ENCODE measurements at places on chromosomes 7 and 10.

DNA sequence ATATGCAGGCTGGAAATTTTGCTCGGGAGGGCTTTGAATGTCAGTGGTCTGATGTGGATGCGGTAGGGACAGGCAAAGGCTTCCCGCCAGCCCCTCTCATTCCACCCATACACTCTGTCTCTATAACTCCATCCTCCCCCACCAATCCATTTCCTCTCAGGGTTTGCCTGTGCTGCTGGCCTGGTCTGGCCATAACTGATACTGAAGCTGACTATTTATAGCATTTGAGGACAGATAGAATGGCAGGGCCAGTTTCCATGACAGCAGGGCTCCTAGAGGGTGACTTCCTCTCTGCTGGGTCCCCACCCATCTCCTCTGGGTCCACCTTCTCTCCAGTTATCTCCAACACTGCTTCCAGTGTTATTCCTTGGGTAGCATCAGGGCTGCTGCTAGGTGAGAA, 6.6 kb upstream of the PDLIM1 start:
- no peak for DNase-seq

DNA sequence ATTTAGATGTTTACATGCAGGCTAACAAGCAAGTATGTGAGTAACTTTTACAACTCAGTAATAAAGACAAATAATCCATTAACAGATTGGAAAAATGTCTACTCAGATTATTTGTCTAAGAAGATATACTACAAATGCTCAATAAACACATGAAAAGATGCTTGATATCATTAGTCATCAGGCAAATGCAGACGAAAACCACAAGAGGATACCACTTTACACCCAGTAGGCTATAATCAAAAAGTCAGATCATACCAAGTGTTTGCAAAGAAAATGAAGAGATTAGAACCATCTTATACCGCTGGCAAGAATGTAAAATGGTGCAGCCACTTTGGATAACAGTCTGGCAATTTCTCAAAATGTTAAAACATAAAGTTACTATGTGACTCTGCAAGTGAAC, 84.1 kb downstream of the MALSU1 start:
- DNase-seq, result no peak

DNA sequence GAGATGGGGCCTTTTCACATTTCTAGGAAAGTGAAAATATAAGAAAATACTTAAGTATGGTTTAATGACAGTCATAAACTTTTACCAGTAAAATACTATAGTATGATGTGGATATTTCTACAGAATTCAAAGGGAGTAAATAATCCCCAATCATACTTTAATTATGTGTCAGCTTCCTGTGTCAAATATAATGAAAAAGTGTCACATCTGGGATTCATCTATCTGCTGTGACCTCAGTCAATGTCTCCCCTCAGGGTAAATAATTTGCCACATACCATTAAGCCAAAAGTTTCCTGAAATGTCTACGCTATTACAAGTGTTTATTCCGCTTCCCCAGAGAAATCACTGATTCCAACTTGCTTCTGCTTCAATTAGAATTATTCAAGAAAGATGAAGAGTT, 110.5 kb downstream of the ITGA8 start:
- DNase-seq, result no peak

GRCh38 chr7:29328045-29328444, 133.5 kb downstream of the CHN2 start:
- no peak for DNase-seq

GRCh38 chr10:96826438-96826837, 5.7 kb upstream of the LCOR start:
- DNase-seq, result no peak

DNA sequence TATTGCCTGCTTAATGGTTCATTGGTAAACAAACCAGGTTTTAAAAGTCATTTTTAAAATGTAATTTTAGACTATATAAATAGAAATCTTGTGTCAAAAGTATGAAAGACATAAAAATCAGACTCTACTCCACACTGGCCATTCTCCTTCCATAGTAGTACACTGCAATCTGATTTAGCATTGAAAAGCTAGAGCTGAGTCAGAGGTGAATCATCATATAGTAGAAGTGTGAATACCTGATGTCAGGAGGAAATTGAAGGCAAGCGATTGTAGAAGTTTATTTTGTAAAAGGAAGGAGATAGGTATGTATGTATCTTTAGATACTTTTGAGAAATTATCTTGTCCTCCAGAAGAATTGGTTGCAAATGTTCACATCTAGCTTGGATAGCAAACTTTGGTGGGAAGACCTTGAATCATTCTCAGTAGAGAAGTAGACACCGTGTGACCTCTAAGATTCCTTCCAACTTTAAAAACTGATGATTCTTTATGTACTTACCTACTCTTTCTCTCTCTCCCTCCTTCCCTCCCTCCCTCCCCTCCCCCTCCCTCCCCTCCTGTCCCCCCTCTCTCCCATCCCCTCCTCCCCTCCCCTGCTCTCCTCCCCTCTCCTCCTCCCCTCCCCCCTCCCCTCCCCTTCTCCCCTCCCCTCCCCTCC, 88.1 kb downstream of the BTAF1 start:
- DNase-seq, result no peak

DNA sequence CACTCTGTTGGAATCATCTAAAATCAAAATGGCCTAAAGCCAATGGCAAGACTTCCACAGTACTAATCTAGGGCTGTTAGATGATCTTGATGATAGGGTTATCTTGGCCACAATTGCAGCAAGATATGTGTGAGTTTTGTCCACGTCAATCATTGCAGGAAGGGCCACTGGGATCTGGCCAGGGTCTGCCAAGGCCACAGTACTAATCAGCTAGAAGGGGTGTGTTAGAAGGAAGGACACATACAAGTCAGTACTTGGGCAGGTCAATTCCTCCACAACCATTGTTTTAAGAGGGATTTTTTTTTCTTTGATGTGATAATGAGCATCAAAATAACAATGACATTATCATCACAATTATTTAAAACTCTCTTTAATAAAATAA, 1.6 kb downstream of the LMOD2 start:
- DNase-seq, result no peak

DNA sequence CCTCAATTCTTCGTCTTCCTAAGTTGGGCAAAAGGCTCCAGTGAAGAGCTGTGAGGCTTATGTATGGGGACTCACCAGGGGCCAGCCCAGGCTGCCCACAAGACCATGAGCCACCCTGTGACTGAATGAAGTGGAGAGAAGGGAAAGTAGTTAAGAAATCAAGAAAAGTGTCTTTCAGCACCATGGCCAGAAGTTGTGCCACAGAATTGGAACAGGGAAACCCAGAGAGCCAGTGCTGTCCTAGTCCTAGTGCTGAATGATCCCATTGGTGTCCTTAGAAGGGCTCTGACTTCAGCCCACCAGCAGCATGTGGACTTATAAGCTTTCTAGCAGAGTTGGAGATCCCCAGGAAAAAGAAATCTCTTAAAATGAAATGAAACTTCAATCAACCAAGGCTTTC, 37.0 kb upstream of the CCSER2 start:
- no peak for DNase-seq

DNA sequence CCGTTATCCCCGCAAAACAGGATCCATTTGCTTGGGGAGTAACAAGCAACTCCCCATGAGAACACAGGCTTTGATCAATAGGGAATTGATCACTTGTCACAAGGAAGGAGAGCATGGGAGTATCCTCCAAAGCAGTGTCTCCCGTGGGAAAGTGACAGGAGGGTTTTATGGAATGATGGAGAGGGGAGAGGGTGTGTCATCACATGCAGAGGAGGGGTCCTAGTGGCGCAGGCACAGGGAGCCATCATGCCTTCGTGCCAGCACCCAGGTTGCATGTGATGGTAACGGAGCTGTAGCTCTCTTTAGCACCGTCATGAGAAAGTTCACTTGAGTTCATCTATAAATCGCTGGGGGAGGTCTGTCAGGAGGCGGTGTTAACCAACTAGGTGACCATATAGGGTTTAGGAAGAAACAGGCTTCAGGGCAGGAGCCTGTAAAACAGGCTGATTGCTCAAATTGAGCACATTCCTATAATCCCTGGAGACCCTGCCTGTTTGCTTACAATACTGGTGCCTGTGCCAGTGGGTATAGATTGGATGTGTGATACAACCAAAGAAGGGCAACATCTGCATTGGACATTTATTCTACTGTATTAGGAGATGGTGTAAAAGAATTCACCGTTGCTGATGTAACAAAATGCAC, 428.5 kb downstream of the GALNT17 start:
- DNase-seq, result no peak

- no peak for DNase-seq
These were observed 19.9 kb downstream of the AKR1C2 start for GRCh38 chr10:4983615-4984216.

GRCh38 chr7:29077854-29078253, 68.5 kb downstream of the CPVL start:
- DNase-seq, result no peak

- no peak for DNase-seq
These were observed 8.5 kb upstream of the BAG3 start for GRCh38 chr10:119642556-119643111.

DNA sequence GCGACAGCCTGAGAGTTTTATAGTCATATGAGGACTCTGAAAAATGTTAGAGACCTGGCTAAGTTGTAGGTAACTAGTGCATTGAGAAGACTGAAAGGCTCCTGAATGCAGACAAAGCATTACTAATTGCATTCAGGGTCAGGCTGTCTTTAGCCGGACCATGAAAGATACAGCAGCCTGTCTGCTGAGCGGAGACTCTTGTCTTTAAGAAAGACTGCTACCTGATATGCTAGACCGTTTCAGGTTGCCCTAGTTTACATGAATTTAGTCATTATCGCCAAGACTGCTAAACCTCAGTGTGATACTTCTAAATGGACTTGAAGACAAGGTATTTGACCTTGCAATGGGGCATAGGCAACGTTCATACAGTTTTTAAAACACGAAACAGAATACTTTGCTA, 81.2 kb downstream of the BMPR1A start:
- no peak for DNase-seq

DNA sequence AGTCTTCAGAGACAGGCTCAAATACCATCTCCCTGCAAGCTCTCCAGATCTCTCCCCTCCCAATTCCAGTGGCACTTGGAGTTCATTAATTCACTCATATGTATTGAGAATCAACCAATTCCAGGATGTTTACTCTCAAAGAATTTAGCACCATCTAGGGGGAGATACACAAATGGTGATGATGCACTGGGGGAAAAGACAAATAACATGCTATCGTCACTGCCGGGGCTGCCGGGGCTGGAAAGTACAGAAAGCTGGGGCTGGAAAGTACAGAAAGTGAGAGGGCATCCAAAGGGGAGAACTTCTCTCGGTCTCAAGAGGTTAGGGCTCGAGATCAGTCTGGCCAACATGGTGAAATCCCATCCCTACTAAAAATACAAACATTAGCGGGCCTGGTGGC, 118.7 kb downstream of the MKX start:
- DNase-seq, result no peak

Measured in esophagus muscularis mucosa (tissue), 4 donors.